ENCODE measurements at places on chromosomes 3 and 15.

DNA sequence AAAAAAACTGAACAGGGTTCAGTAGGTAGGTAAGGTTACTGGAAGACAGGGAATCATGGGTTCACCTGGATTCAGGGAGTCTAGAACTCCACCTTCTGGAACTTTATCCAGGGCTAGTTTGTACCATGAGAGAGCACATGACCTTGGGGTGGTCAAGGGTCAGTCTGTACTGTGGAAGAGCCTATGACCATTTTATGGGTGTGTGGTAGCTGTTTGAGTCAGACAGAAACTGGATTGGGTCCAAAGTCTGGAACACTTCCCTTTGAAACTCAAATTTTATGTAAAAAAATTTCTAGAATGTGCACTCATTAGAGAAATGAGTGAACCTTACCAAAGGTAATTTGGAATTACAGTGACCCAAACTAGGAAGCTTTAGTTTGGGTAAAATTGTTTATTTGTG is 486.0 kb upstream of the AGTR1 start:
- DNase-seq = no peak

DNA sequence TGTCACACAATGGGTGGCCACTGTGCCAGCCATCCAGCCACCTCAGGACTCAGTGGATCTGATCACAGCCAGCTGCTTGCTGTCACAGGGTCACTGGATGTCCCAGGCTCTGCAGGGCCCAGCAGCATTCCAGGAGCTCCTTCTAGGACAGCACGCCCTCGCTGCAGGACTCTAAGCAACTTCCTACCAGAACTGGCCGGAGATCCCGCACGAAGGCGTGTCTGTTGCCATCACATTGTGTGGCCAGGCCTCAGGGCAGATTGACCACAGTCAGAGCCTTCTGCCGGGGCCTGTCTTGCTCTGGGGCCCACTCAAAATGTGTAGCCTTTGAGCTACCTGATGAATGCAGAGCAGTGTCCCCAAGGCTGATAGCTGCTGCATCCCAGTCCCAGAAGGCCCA is 24.6 kb downstream of the DNAJB8 start:
- DNase-seq = no peak

DNA sequence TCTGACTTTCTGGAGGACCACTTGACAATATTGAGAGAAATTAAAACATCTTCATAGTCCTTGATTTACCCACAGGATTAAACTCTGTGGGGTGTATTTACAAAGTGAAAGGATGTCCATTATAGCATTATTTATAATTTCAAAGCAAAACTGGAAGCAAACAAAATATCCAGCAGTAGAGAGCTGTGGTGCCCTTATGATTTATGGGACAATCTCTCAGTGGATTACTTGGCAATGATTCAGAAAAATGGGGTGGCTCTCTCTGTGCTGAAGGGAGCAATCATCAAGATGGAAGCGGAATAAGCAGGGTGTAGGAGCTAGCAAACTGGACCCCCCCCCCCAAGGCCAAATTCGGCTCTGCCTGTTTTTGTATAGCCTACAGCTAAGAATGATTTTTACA is 9.0 kb downstream of the PPCDC start:
- DNase-seq = no peak

GRCh38 chr15:85649372-85649771 is 145.4 kb downstream of the KLHL25 start:
- no peak for DNase-seq

DNA sequence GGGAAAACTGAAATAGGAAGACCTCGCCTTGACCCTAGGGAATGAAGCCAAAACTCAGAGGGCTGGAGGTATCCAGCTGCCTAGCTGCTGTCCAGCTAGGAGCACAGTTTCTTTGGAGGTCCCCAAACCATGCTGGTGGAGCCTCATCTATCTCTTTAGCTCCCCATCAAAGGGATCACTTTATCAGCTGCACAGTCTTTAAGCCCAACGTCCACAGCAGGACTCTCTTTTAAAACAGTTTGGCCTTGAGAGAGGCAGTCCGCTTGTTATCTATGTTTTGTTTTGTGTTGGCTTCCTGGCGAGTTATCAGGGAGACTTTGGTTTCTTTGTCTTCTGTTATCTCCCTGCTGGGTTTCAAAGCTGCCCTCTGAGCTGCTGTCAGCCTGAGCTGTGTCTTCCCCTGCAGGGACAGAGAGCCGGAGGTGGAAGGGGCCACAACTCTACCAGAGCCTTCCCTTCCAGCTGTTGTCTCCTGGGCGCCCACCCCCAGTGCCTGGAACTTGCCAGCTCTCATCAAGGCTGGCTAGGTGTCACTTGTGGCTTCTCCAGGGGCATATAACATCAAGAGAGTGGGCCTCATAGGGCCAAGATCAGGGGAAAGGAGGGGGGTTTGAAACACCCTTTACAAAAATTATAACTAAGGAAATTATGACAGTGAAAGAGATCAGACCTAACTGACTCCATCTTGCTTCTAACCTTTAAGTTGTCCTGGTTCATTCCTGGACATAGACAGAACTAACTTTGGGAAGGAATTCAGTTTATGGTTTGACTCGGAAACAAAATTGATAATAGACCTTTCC is 61.4 kb upstream of the C15orf39 start:
- no peak for DNase-seq

GRCh38 chr3:85864896-85865295 is 906.1 kb downstream of the CADM2 start:
- no peak for DNase-seq

DNA sequence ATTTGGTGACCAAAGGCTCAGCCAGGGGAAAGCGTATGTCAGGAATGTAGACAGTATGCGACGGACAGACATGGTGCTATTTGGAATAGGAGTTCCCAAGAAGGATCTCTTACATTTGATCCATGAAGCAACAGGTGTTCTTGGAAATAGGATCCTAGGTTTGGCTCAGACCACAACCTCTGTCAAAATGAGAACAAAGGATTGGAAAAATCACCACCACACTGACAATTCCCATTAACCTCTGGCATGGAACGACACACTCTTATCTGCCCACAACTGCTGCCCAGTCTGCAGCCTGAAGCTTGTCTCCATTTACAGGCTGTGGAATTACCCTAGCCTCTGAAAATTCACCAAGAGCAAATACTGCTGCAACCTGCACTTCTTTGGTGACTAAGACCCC is 33.6 kb upstream of the LRRN1 start:
- DNase-seq = no peak

- DNase-seq = no peak
Measured at GRCh38 chr3:138898301-138898700, 48.6 kb downstream of the FOXL2 start.

GRCh38 chr15:48442011-48442410 is 110.8 kb downstream of the DUT start:
- no peak for DNase-seq

DNA sequence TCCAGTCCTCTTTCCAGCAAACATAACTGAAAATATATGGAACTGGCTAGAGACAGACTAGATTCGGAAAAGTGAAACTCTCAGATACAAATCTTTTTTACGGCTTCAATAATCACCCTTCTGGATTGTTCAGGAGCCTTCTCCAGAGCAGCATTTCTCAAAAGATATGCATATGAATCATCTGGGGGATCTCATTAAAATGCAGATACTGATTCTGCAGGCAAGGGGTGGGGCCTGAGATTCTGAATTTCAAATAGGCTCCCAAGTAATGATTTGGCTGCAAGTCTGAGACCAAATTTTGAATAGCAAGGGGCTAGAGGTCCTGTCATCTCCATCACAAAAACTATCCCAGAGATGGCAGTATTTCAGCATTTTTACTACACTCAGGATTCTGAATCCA is 165.4 kb downstream of the CTNNB1 start:
- DNase-seq = no peak

DNA sequence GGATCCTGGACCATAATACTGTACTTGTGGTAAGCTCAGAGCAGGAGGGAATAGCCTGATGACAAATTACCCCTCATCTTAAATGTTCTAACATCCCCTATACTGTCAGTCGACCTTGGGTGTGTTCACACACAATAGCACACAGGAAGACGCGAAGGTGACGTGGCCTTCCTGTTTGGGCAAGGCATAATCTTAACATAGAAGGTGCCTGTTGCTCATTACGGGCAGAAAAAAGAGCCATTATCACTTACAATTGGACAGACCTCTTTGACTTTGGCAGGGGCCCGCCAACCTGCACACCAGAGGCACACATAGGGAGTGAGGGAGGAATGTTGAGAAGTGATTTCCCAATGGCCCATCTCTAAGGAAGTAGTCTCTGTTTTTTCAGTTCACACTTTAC is 144.2 kb downstream of the ANO10 start:
- DNase-seq = no peak

- DNase-seq = no peak
Measured at GRCh38 chr15:51580385-51580784, 42.2 kb downstream of the DMXL2 start.

GRCh38 chr3:196140224-196140623 is 58.3 kb upstream of the TFRC start:
- no peak for DNase-seq

- DNase-seq = no peak
Measured at GRCh38 chr15:32649342-32649741, 7.8 kb downstream of the SCG5 start.

GRCh38 chr3:62589078-62589477 is 215.7 kb upstream of the FEZF2 start:
- no peak for DNase-seq

GRCh38 chr3:1495466-1495865 is 402.6 kb downstream of the CNTN6 start:
- no peak for DNase-seq

GRCh38 chr3:119569156-119569555 is 9.7 kb upstream of the CD80 start:
- DNase-seq = no peak

DNA sequence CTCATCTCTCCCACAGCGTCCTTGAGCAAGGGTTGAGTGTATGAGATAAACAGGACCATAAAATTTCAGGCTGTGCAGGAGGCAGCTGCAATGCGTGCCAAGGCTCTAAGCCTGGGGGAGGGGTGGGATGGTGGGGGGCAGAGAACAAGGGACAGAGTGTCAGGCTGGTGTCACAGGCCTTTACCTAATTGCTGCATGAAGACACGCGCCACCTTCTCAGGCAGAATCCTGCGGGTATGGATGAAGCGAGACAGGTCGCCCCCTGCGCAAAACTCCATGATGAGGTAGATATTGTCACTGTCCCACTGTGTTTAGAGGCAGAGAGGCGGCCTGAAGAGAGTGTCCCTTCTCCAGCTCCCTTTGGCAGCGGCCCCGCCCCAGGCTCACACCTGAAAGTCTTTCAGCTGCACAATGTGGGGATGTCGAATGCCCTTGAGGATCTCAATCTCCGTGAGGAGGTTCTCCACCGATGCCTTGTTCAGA is 1.0 kb downstream of the ULK3 start:
- DNase-seq = no peak

DNA sequence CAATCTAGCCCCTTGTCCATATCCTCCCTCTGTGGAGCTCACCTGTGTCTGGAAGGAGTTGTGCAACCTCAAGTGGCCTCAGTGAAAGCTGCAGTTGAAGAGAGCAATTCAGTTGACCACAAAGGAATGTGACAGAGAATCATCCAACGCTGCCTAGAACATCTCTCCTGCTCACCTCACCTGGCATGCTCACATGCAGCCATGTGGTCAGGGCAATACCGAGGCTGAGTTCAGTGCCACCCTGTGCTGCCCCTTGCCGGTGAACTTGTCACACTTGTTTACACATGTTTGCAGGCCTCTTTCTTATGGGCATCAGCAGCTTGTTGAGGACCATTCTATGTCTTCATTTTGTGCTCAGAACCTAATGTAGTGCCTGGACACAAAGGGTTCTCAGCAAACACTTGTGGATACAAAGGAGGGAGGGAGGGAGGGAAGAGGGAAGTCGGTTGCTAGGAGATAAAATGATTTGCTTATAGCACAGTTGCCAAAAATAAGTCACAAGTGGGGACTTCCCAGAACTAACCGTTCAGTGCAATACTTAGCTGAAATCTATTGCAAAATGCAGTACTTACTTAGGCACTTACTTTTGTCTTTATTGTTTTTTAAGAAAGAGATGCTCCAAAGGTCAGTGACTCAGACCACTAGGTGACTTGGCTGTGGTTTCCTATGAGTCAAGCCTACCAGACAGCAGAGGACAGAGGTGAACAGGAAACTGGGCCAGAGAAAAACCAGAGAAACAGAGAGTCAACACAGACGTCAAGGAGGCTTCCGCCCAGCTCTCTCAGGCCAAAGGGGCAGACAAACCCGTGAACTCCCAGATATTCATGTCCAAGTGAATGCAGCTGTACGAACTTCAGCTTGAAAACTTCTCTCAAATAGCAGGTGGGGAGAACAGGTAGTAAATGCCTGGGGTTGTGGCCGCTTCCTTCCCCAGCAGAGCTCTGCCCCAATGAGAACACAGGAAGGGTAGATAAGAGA is 227.8 kb upstream of the CTNNB1 start:
- no peak for DNase-seq

GRCh38 chr3:113659996-113660395 is 36.4 kb downstream of the USF3 start:
- no peak for DNase-seq

DNA sequence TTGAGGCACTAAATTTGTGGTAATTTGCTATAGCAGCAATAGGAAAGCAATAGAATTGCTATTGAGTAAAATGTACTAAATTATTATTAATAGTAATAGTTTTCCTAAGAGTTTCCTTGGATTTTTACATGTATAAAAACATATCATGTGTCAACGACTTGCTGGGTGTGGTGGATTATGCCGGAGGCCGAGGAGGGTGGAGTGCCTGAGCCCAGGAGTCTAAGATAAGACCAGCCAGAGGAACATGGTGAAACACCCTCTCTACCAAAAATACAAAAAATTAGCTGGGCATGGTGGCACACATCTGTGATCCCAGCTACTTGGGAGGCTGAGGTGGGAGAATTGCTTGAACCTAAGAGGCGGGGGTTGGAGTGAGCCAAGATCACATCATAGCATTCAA is 749.9 kb downstream of the TBL1XR1 start:
- no peak for DNase-seq

DNA sequence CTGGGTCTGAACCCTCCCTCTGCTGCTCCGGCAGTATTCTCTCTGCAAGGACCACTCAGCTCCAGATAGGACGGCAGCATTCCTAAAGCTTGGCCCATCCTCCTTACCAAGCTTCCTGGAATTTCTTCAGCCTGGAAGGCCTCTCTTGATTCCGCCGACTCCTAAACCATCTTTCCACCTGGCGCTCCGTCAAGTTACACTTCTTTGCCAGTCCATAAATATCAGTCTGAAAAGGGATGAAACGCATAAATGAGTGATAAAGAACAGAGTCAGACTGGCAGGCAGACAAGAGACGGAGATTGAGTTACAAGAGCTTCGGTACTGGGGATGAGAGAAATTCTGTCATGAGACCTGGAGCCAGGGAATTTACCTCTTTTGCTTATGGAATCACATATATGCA is 44.3 kb downstream of the CERS3 start:
- DNase-seq = no peak

- DNase-seq = no peak
Measured at GRCh38 chr3:74349015-74349414, 265.4 kb downstream of the CNTN3 start.

DNA sequence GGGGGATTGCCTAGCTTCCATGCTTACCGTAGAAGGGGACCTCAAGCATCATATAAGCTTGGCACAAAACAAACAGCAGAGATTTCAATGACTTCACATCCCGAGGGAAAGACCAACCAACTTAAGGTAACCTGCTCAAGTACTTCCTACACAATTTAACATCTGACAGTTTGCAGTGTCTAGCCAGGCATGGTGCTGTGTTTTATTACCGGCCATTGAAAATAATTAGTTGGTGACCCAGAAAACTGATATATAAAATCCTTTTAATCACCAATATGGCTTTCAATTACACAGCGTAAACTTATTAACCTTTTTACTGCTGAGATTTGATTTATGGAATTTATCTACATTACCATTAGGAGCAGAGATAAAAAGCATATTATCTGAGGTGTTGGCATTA is 268.3 kb downstream of the ARRDC4 start:
- no peak for DNase-seq

- DNase-seq = no peak
Measured at GRCh38 chr15:40766194-40766815, 2.4 kb downstream of the GCHFR start.

Measured in NCI-H446 treated with DMSO at 0.1 percent for 48 hours (cell line).